ENCODE measurements at places on chromosomes 2 and 18.

DNA sequence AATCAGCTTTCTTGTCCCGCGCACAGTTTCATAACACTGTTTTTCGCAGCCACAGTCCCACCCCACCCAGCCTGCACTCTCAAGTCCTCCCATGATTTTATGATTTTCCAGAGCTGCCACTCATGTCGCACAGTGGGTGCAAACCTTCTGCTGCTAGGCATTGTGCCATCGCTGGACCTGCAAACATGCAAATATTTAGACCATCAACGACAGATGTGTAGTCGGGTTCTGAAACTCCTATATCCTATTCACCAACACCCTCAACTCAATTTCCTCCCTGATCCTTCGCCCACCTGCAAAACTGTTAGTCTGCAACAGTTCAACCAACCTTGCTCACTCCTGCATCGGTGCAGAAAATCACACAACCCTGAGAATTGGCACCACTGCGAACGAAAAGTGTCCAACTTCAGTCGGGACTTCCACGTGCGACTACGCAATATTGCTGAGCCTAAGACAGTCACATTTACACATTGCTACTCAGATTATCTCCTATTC is 871 bp upstream of the ALS2 start:
- no peak for DNase-seq

DNA sequence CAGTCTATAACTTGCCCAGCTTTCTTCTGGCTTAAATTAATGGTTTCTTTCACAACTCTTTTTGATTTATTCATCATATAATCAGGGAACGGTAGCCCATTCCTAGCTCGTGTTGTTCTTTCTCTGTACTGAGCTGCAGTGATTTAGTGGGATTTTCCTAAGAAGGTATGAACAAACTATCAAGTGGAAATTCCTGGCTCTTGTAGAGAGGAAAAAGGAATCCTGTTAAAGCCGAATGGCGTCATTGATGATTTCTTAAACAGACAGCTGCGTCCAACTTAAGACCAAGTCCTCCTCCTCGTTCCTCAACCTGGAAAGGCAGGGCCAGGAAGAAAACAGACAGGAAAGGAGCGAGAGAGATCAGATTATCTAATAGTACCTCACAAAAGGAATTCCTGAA is 69.2 kb upstream of the CABLES1 start:
- DNase-seq, result no peak

DNA sequence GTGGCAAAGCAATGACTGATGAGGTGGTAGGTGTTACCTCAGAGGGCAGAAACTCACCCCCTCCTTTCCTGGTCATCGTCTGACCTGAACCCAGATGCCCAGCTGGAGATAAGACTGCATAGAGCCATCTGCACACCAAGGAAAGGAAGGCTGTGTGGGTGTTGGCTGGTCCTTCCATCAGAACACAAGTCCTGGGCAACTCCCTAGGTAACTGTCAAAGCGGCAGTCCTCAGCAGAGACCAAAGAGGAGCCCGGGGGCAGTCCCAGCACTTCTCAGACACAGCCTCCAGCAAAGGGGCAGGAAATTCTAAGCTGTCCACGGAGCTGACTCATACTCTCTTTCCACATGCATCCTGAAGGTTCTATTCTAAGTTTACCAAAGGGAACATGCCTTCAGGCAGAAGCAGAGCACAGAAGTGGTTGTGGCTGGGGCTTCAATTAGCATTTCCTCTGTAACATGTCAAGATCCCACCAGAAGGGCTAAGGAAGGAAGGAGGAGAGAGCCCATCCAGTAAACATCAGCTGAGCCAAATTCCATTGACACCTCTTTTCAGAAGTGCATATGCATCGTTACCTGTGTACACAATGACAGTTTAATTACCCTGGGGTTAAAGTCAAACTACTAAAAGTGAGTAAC is 54.7 kb downstream of the SPRED2 start:
- DNase-seq, result no peak

DNA sequence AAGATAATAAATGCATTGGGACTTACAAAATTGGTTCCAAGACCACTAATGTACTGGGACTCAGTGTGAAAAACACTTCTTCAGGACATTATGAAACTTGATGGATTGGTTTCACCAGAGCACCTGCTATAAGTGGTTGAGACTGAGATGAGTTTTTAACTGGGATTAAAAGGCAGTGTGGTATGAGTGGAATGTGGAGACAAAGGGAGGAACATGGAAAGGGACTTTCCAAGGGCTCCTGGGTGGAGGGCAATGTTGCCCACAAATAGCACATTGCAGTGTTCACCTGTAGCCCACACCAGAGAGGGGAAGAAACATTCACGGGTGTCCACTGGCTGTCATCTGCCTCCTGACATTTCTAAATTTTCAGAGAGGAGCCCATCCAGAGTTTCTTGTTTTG is 253.3 kb upstream of the TANK start:
- DNase-seq, result no peak

- no peak for DNase-seq
These were observed 32.4 kb upstream of the TMEM131 start for GRCh38 chr2:98028101-98028561.

DNA sequence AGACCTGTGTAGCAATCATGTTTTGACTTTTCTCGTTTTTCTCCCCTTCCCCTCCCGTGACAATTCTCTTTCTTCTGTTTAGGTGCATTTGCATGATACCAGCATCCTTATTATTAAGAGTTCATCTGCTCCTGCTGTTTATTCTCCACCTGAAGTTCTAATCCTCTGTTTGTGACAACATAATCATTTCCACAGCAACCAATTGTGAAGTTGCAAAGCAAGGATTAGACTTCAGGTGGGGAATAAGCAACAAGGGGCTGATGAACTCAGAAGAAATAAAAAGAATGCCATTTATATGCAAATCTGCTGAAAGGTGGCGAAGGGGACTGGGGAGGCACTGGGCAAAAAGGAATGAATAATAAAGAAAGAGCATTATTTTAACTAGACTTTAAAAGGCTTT is 124.8 kb upstream of the LINC00305 start:
- no peak for DNase-seq

DNA sequence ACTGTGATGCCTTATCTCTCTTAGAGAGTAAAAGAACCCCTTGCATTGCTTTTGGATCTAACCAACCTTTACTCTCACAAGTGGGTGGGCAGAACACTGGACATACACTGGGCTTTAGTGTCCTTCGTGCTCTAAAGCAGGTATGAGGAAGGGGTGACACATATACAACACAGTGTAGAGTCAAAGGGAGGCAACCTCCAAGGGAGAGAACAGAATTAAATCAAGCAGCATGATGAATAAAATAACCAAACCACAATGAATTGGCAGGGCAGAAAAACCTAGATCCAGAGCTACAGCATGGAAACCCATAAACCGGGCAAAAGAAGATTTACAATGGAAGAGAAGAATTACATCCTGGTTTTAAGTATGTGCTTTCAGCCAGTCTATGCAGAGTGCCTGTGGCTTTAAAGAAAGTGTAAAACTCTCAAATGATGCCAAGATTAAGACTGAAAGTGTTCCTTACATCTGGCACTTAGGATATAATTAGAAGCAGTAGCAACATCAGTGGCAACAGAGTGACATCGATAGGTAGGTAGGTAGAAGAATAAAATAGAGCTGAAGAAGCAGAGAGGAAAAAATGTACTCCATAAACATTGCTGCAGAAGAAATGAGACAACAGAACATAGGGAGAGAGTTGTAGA is 191.7 kb upstream of the ZC3H15 start:
- no peak for DNase-seq

GRCh38 chr2:204842661-204843485 is 297.6 kb downstream of the PARD3B start:
- no peak for DNase-seq

GRCh38 chr18:14975431-14975830 is 227.5 kb downstream of the ANKRD30B start:
- no peak for DNase-seq
